Activated CD8-positive, alpha-beta memory T cell treated with anti-CD3 and anti-CD28 coated beads, Interleukin-2, amount 50 U/mL, for 4 hours (primary cell): ENCODE measurements at places on chromosomes 2 and 18.
A peak's percentile ranks its signal among the peaks of the same experiment; 100 is the strongest.

GRCh38 chr2:176554101-176555048 lies 285.1 kb downstream of the MTX2 start:
- peak; percentile 34 for DNase-seq

DNA sequence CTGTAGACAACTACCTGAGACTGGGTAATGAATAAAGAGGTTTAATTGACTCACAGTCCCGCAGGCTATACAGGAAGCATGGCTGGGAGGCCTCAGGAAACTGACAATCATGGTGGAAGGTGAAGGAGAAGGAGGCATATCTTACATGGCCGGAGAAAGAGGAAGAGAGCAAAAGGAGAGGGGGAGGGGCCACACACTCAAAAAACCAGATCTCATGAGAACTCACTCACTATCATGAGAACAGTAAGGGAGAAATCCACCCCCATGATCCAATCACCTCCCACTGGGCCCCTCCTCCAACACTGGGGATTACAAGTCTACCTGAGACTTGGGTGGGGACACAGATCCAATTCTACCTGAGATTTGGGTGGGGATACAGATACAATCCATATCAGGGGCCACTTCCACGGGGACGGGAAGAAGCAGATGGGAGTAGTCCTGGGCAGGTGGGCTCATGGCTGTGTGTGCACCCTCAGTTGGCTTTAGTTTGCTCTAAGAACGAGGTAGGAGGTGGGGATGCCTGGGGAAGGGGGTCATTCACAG lies 9.9 kb downstream of the MAB21L4 start:
- no peak for DNase-seq

GRCh38 chr2:157236404-157236803 lies 21.1 kb upstream of the GALNT5 start:
- DNase-seq: no peak

DNA sequence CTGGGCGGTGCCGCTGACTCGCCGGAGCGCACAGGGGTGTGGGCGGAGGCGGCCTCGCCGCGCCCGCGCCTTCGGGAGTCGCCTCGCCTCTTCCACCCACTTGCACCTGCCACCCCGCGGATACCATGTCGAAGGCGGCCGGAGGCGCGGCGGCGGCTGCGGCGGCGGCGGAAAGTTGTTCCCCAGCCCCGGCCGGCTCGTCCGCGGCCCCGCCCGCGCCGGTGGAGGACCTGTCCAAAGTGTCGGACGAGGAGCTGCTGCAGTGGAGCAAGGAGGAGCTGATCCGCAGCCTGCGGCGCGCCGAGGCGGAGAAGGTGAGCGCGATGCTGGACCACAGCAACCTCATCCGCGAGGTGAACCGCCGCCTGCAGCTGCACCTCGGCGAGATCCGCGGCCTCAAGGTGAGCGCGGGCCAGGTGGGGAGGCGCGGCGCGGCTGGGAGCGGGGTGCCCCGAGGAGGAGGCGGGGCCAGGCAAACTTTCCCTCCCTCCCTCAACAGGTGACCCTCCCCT lies 766 bp downstream of the CCDC85A start:
- no peak for DNase-seq

DNA sequence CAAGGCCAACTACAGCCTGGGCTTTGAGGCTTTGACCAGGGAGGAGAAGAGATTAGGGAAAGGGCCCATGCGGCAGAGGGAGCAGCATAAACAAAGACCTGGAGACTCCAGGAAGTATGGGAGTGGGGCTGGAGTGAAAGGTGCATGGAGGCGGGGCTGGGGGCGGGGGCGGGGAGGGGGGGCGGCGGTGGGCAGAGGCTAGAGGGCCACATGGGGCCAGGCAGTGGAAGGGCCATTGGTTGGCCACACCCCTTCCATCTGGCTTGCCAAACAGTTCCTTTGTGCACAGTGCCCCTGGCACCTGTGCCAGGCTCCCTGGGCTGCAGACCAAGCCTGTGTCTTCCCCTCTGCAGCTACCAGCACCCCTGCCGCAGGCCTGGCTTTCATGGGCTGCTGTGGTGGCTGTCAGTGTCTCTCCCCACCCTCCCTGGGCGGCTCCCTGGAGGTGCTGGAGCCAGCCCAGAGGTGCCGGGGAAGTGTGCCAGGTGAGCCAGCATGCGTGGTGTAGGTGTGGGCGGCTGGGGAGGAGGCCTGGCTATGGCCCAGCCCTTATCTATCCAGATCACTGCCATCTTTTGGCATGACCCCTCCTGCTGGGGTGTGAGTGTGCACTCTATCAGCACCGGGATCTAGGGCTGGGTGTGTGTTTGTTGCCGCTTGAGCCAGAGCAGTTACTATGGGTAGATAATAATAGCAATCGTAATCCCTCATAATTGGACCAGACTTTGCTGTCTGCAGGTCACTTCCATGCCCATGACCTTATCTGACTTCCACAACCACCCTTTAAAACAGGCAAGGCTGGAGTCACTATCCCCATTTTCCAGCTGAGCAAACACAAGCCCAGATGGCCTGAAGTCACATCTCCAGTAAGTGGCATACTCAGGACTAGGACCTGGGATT lies 30.5 kb downstream of the DNMT3A start:
- no peak for DNase-seq

GRCh38 chr2:152925547-152926448 lies 207.4 kb downstream of the ARL6IP6 start:
- DNase-seq: peak; percentile 19
